ENCODE measurements at places on chromosomes 6 and 20.

GRCh38 chr20:32966881-32967781 lies 37.1 kb downstream of the SUN5 start:
- no peak for DNase-seq

- DNase-seq: peak; percentile 62
These were observed 107.7 kb upstream of the PRND start for GRCh38 chr20:4613718-4614620.

DNA sequence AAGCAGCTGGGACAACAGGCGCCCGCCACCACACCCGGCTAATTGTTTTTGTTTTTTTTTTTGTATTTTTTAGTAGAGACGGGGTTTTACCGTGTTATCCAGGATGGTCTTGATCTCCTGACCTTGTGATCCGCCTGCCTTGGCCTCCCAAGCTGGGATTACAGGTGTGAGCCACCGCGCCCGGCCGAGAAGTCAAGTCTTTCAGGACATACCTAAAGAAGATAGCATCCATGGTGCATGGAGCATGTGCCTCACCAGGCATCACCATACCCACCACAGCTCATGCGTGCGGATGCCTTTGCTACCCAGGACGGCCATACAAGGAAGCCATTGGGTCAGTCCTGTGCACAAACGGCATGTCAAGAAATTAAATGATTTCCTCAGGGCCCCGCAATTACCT lies 60.8 kb downstream of the DACT2 start:
- DNase-seq: no peak

DNA sequence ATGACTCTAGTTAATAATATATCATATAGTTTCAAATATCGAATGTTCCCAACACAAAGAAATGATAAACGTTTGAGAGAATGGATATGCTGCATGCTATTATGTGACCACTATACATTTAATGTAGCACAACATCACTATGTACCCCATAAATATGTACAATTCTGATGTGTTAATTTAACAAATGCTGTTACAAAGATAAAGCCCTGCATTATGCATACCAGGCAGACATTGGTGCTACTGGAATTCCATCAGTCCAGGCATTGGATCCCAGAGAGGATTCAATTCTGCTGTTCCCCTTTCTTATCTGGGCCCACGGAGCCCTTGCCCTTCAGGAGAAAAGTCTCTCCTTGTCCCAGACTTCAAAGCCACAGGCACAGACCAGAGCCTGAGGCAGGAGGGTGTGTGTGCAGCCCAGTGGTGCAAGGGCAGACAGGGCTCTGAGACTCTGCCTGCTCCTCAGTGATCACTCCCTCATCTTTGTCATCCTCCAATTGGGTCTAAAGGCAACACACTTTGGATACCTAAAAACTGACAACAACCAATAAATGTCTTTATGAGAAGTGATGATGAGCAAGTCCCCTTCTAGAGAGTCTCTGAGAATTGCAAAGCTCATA lies 45.2 kb downstream of the PSMG4 start:
- no peak for DNase-seq

GRCh38 chr6:122286512-122286911 lies 112.9 kb upstream of the HSF2 start:
- DNase-seq: no peak

GRCh38 chr6:93437491-93437890 lies 18.1 kb upstream of the EPHA7 start:
- no peak for DNase-seq

DNA sequence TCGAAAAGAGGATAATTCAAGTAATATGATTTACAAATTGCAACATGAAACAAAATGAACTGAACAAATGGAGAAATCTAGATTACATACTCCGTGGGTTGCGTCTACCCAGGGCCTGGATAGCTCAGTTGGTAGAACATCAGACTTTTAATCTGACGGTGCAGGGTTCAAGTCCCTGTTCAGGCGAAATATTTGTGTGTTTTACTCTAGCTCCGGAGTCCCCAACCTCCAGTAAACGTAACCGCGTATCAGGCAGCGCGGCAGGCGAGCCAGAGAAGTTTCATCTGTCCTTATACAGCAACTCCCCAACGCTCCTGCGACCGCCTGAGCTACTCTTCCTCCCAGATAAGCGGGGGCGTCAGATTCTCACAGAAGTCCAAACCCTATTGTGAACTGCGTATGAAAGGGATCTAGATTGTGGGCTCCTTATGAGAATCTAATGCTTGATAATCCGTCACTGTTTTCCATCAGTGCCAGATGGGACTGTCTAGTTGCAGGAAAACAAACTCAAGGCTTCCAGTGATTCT lies 176.1 kb downstream of the TRIM27 start:
- no peak for DNase-seq

GRCh38 chr6:16481697-16482399 lies 243.5 kb downstream of the GMPR start:
- no peak for DNase-seq

- no peak for DNase-seq
These were observed 10.1 kb upstream of the PYGB start for GRCh38 chr20:25237610-25238318.

GRCh38 chr20:55333798-55334197 lies 671.5 kb downstream of the CBLN4 start:
- no peak for DNase-seq

GRCh38 chr6:12039540-12040459 lies 27.7 kb downstream of the HIVEP1 start:
- DNase-seq: no peak

DNA sequence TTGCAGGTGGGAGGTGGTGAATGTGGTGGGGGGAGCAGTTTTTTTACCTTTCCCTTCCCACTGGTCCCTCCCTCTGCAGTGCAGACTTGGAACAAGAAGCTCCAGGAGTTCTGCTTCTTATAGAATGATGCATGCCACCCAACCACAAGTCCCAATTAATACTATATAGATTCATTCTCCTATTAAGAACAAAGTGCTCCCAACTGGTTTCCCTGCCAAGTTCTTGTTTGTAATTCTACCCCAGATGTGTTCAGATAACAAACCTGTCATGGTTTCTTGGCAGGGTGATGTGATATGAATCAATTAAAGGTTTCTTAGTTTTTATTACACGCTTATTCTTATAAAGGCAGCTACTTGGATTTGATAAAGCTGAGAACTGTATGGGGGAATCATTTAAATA lies 23.9 kb downstream of the HDDC2 start:
- no peak for DNase-seq

- DNase-seq: no peak
These were observed 27.2 kb downstream of the CMTR1 start for GRCh38 chr6:37459981-37460800.

- no peak for DNase-seq
These were observed 326.7 kb upstream of the CNR1 start for GRCh38 chr6:88492824-88493223.

DNA sequence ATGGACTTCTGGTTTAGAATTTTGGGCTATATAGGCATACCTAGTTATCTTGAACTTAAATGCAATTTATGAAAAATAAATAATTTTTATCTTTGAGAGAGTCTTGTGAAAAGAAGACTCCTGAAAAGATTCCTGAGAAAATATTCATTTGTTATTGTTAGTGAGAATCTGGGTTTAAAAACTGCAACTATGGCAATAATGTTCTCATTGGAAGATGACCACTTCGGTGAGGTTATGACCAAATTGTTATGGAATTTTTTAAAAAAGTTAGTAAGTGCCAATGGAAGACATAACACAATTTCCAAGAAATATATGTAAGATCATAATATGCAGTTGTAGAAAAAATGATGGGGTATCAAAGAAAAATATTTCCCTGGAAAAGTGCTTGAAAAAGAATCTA lies 46.3 kb downstream of the GRIK2 start:
- no peak for DNase-seq

DNA sequence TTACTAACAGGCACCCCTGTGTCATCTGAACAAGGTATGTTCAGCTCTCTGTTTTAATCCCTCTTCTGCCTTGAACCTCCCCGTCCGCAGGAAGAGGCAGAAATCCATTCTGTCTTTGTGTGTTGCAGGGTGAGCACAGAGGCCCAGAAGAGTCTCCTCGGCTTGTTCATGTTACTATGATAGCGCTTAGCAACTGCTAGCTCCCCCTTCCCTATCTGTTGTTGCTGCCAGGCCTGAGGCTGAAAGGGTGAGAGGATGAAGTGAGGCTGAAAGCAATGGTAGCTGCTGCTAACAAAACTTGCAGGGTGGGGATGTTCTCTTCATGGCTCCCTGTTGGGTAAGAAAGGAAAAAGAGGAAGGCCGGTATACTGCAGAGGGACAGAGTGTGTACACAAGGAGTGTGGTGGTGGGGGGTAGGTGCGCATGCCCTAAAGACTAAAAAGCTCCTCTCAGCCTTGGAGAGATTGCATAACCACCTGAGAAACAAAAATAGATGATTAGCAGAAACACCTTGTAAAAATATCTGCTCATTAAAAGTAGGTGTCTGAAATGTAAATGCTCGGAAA lies 55.2 kb upstream of the CITED2 start:
- no peak for DNase-seq

- DNase-seq: no peak
These were observed 122.1 kb upstream of the PHACTR1 start for GRCh38 chr6:12594530-12594893.

DNA sequence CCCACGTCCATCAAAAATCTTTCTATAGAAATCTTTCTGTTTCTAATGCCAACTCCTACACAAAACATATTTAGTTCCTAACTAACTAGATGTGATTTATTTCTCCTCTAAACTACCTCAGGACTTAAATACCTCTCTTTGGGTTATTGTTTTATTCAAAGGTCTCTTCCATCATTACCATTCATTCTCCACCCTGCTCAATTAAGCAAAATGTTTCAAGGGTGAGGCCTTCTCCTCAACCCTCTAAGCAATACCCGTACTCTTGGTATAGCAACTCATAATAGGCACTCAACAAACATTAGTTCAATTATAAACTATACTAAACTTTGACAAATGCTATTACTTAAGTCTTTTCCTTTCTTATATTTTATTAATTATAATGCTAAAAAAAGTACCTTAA lies 111.4 kb downstream of the RNGTT start:
- DNase-seq: no peak

DNA sequence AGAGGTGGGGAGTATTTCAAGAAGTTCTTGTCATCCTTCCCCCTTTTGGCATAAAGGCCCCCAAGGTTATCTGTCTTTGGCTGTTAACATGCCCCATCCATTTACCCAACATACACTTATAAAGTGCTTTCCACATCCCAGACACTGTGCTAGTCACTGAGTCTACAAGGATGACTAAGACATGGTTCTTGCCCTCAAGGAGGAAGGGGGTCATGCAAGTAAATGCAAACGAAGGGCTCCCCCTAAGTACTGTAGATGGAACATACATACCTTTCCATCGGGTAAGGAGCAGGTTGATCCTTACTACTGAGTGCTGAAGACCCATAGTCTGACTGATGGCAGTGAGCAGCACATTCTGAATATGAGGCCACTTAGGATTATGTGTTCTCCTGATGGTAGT lies 38.3 kb downstream of the HECA start:
- no peak for DNase-seq

DNA sequence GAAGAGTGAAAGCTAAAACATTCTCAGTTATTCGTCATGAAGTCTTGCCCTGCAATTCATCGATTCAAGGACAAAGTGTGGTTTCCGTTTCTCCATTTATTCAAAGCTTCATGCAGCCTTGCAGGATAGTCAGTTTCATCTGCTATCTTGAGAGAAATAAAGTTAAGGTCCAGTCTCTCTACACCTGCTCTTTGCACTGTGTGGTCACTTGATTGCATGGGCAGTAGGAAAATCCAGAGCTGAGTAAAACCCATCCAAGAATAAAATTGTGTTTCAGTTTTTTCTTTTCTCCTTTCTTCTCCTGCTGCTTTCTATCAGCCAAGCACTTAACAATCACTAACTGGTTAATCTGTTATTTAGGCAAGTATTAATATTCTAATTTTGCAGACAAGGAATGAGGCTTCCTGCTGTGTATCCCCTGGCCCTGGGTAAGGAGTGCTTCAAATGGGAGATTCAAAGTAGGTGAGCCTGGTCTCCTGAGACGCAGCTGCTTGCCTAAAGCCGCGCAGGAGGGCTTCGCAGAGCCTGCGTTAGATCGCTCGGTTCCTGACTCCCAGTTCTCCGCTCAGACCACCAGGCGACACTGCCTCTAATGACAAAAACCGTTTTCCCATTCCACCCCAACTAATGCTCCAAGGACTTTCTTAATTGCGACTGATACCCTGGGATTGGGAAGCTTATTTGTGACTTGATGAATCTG lies 808.3 kb downstream of the TFAP2A start:
- no peak for DNase-seq

- DNase-seq: peak; percentile 9
These were observed 20.0 kb downstream of the SAMD3 start for GRCh38 chr6:130202782-130203181.

DNA sequence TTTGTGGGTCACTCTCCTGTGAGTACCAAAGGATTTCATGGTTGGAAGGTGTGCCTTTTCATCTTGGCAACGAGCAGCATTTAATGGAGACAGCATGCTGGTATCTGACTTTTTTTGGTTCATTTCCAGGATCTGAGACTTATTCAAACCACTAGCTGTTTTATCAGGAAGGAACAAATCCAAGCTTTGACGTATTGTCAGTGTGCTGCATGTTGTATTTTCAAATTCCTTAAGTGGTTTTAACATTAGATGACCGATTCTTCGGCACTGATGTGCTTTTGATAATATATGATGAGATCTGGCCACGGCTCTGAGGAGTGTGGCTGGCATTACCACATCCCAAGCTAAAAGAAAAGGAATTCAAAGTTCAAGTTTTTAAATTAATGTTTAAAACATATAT lies 6.4 kb downstream of the RMND1 start:
- no peak for DNase-seq

DNA sequence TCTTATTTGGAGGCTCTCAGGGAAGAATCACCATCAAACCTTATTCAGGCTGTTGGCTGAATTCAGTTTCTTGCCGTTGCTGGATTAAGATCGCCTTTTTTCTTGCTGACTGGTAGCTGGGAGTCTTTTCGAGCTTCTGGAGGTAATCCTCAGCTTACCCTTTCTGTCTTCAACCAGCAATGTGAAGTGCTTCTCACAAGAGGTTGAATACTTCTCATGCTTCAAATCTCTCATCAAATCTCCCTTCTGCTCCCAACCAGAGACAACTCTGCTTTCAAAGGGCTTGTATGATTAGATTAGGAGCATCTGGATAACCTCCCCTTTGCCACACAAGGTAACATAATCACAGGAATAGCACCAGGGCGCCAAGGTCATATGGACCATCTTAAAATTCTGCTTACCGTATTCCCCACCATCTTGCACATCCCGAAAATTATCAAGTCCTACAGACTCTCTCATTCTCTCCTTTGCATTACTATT lies 137.2 kb downstream of the MOXD1 start:
- no peak for DNase-seq

- peak; percentile 51 for DNase-seq
These were observed 20.4 kb upstream of the EFHC1 start for GRCh38 chr6:52399511-52400312.

DNA sequence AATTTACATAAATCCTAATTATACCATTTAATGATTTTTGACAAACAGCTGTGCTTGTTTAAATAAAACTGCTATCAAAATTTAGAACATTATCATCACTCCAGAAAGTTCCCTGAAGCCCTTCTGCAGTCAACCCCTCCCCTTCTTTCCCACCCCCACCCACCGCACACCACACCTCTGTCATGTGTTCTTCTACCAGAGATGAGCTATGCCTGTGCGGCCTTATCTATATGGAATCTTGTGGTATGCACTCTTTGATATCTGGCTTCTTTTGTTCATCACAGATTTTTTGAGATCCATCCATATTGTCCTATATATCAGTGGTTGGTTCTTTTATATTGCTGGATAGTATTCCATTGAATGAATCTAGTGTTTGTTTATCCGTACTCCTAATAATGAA lies 7.2 kb downstream of the MYLIP start:
- no peak for DNase-seq

Measured in cerebellum (tissue), 4 donors.